Renal cortex interstitium (tissue), 15 donors: ENCODE measurements at places on chromosomes 12 and 14.

DNA sequence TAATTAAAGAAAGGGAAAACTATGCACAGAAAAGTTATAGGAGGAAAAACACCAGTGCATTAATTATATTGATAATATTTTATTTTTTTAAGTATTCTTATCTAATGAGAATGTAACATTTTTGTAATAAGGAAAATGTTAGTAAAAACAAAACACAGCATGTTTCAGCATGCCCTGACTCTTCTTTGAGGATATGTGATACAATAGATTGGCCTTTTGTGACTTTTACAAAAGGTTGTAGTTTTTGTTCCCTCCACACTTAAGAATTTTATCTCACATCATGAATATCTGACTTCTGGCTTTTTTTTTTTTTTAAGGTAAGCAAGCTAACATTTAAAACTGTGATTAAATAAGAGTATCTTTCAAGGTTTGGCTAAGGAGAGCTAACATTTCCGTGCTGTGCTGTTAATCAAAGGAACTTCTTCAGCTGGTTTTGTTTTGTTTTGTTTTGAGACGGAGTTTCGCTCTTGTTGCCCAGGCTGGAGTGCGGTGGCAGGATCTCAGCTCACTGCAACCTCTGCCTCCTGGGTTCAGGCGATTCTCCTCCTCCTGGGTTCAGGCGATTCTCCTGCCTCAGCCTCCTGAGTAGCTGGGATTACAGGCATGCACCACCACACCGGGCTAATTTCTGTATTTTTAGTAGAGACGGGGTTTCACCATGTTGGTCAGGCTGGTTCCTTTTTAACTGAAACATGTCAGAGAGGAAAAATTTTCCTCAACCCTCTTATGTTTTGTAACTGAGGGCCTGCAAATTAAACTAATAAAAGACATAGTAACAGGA is 30.8 kb upstream of the RESF1 start:
- no peak for DNase-seq

- DNase-seq, result no peak
Observed at GRCh38 chr12:5442251-5443006, 10.5 kb downstream of the NTF3 start.

DNA sequence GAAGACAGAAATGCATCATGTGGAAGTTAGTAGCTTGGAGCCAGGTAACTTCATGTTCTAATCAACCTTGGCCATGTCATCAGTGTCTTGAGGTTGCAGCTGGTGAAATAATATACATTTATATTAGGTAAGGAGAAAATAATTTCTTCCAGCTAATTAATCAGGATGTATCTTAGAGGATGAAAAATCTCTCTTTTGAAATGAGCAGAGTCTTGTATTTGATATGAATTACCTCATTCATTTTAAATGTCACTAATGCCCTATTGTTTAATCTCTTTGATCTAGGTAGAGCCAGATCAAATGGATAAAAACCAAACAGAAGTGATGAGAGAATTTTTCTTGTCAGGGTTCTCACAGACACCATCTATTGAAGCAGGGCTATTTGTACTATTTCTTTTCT is at the start of gene OR4Q2:
Gene OR4Q2, plus strand, starts transcription at position 301 of the 400 bp plus-strand sequence.
- no peak for DNase-seq

GRCh38 chr12:44377443-44378187 is 498.5 kb downstream of the NELL2 start:
- no peak for DNase-seq

GRCh38 chr14:24563505-24563904 is 12.5 kb downstream of the CTSG start:
- no peak for DNase-seq
